ENCODE measurements at places on chromosomes 16 and 17.

- no peak for DNase-seq
Measured at GRCh38 chr16:54269461-54269860, 17.1 kb downstream of the IRX3 start.

GRCh38 chr17:80722661-80723060, 178.0 kb downstream of the RPTOR start:
- DNase-seq, result no peak

- no peak for DNase-seq
Measured at GRCh38 chr17:17029938-17030337, 12.3 kb upstream of the MPRIP start.

- DNase-seq, result no peak
Measured at GRCh38 chr16:440627-441026, 15.2 kb downstream of the RAB11FIP3 start.

DNA sequence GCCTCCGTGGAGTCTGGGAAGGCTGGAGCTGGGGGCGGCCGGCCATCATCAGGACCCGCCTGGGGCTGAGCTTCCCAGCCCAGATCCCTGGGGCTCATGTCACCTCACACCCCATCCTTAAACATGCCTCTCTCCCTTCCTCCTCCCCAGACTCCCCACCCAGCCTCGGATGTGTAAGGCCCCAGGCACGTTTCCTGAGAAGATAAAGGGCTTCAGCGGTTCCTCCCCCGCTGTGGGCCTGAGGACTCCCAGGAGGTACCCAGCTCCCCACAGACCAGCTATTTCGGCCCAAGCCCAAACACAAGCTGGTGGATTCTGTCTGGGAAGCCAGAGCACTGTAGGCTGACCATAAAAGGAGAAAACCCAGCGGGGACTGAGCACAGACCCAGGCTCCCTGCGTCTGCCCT, 49.2 kb downstream of the MYH11 start:
- DNase-seq, result no peak

Data from RWPE1 (cell line).